ENCODE measurements at places on chromosomes 7 and 10. TPM values are rescaled to one million over a fixed set of nuclear protein-coding genes. Genes with fewer than 3 reads are reported as not detected.

- H3K4me1 ChIP-seq: peaks cover 10% of the 10 kb centered on the region
- no peaks in the 10 kb centered on the region for H3K36me3 ChIP-seq
- H3K4me3 ChIP-seq: no peak overlapping the region
- peaks cover 14% of the 10 kb centered on the region for H3K27me3 ChIP-seq
- no peak overlapping the region for H3K27ac ChIP-seq
Measured at GRCh38 chr10:43078986-43079273, 2.1 kb downstream of the RET start.

DNA sequence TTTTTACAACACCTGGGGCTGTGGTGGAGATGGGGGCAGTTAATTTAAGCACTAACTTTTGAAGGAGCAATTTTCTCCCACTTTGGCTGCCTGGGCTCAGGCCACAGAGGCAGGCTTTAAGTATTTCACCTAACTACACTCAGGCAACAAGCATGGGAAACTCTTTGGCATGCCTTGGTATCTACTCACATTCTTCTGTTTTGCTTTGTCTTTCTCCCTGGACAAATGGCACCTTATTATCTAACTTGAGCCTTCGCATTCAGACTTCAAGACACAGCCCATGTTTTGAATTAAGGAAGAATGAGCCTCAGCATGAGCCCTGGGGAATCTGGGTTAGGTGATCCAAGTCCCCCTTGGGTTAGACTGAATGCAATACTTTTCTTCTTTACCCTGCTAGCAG lies 31.8 kb upstream of the BMPER start:
- no peak overlapping the region for H3K27ac ChIP-seq
- H3K4me3 ChIP-seq: no peak overlapping the region
- peaks cover 4% of the 10 kb centered on the region for H3K27me3 ChIP-seq
- H3K36me3 ChIP-seq: no peaks in the 10 kb centered on the region

DNA sequence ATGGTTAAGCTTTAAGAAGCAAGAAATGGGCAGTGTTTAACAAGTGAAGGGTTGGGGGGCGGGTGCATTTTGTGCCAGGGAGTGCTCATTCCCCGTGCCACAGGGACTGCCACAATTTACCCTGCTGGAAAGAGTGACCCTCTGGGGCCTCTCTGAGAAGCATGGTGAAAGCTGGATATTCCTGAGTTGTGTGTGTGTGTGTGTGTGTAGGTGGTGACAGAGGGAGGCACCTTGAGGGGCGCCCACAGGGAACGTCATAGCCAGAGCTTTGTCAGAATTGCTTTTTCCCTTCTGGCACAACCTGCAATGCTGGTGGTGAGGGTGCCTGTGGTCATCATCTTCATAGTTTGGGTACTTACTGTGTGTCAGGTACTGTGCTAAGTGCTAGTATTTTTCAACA lies 2.5 kb upstream of the WDR86 start:
- DNase-seq: no peak
- H3K4me1 ChIP-seq: peaks cover 45% of the 10 kb centered on the region
- H3K27me3 ChIP-seq: peaks cover 22% of the 10 kb centered on the region
- H3K36me3 ChIP-seq: no peaks in the 10 kb centered on the region

DNA sequence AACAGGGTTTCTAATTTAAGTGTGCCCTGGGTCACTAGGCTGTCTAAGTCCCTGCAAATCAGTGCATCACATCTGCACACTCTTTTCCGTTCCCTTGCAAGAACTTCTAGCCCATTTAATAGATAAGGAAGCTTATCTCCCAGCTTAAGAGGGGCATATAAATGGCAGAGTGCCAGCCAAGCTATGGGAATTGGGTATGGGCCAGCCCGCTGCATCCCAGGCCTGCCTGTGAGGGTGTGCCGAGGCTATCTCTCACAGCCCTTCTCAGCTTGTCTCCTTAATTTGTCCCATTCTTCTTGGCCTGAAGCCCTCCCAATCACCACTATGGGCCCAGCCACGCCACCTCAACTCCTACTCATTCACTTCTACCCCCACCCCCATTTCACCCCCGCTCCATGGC lies 14.7 kb downstream of the AQP1 start:
- no peaks in the 10 kb centered on the region for H3K4me1 ChIP-seq
- no peak for DNase-seq
- H3K4me3 ChIP-seq: no peak overlapping the region

WDFY4 gene
- total RNA-seq: 2.5 TPM

- no peaks in the 10 kb centered on the region for H3K36me3 ChIP-seq
- H3K27ac ChIP-seq: no peak overlapping the region
- peaks cover 5% of the 10 kb centered on the region for H3K27me3 ChIP-seq
- no peak overlapping the region for H3K4me3 ChIP-seq
Measured at GRCh38 chr10:29356931-29357330, 68.1 kb downstream of the LYZL1 start.
